NCI-H2107 (cell line): ENCODE measurements at places on chromosomes 12 and 14.

DNA sequence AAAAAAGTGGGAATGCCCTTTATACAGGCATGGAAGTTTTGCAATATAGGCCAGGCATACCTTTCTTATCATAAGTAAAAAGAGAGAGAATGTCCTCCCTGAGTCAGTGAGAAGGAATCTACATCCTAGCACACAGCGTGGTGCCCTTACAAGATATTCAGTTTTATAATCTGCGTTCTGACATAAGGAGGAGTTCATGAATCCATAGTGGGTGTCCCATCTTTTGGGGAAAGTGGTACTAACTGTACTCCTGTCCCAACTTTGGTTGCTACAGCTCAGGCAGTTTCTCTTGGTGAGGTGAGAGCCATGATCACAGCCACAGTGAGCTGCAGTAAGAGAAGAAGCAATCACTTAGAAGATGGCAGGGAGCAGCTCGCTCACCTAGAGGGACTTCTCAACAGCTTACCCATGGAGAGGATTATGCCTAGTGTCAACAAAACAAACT, 332.9 kb downstream of the BCAT1 start:
- no peak for DNase-seq

- DNase-seq: no peak
Observed at GRCh38 chr12:90974286-90974685, 19.3 kb upstream of the CCER1 start.

DNA sequence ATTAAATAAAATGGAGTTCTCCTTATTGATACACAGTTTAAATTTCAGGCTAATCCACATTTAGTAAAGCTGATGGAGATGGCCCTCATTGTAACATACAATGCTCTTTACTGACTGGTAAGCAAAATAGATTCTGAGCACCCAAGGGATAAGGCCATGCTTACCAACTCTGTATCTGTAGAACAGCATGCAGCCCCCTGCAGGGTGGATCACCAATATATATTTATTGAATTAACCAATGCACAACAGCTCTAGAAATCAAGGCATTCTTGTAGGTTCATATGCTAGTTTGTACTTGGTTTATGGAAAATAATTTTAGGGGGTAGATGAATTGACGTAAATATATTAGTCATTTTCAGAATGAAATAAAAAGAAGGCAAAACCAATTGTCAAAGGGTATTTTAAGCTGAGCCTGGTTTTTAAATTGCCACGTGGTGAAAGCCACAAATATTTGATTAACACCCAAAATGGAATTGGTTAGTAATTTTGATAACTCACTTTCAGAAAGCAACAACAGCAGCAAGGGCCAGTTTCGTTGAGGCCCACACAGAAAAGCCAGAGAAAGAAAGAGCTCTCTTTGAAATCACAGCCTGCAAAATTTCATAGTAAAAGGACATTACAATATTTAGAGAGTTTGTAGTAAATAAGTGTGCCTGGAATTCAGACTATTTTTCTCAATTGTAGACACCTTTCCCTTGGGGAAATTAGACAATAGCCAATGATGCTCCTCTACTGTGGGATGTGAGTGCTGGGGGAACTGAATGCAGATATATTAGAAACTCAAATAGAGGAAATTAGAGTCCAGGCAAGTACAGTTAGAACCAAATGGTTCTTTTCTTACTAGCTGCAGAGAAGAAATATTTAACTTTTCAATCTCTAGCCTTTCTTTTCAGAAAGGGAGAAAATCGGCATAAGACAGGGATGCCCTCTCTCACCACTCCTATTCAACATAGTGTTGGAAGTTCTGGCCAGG, 216.2 kb upstream of the ABCD2 start:
- DNase-seq: no peak

DNA sequence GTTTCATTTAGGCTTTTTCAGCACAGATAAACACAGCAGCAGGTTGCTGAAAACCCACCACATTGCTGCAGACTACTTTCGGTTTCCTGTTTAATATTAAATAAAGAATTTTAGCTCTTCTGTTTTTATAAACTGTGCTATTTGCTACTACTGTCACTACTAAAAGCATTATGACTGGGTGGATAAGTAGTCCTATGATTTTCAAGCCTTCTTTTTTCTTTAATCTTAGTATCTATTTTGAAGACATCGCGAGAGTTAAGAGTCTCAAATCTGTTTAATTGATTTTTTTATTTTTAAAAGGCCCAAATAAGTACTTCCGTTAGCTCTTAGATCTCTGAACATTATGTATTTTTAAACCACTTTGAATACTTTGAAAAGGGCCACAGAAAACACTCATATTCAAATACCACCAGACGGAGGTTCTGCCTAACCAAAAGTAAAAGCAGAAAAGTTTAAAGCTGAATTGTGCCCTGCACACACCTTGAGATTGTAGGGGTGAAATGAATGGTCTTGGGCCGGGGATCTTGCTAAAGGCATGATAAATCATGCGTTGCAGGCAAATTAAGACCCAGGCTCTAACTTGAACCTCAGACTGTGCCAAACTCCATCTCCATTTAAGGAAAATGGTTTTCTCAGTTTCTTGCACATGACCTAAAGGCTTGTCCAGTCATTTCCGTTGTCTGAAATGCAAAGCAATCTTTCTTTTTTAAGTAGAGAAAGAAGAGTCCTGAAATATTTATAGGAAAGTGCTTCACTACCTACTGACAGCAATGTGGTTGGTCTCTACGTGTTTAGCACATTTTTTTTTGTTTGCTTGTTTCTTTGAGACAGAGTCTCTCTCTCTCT, 13.6 kb upstream of the FOXN3 start:
- no peak for DNase-seq

- DNase-seq: no peak
Observed at GRCh38 chr14:98185036-98185435, 1087.0 kb downstream of the BCL11B start.

- no peak for DNase-seq
Observed at GRCh38 chr12:40469736-40470135, 222.5 kb upstream of the CNTN1 start.

DNA sequence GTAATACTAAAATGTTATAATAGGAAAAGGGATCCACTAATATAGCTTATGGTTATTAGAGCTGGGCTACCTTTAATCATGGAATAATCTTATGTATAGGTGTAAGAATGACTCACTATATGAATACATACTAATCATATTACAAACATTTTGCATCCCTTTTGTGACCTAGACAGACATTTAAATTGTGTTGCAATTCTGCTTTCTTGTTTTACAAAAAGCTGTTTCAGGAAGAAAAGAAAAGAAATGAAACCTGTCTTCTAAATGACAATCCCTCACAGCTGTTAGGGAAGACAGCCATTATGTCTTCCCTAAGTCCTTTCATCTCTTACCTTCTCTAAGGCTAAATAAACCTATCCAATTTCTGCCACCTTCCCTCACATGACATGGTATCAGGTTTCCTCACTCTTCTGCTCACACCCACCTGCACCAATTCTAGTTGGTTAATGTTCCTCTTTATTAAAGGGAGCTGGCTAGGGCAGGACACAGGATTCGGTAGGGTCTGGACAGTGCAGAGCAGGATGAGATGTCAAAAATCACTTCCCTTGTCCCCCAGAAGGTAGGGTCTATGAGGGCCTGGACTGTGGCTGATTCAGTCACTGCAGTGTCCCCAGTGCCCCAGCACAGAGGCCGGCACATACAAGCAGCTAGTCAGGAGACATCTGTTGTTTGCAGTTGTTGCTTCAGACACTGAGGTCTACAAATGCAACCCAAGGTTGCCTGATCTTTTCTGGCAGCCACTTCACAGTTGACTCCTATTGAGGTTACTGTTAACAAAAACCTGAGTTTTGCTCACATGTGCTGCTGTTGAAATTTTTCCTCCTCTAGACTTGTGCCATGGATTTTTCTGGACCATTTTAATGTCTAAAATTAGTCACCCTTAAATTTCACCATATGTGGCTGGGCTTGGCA, 3.7 kb downstream of the DHRS7 start:
- DNase-seq: peak; percentile 80

- DNase-seq: no peak
Observed at GRCh38 chr14:80212023-80212397, 706 bp upstream of the DIO2 start.

DNA sequence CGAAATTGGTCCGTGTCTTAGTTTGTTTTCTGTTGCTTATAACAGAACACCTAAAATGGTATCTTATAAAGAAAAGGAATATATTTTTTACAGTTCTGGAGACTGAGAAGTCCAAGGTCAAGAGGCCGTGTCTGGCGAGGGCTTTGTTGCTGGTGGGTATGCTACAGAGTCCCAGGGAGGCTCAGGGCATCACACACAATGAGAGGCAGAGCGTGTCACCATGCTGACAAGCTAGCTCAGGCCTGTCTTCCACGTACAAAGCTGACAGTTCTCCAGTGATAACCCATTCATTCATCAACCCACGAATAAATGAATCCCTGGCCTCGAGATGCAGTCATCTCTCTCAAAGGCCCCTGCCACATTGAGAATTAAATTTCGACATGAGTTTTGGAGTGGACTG, 56.7 kb upstream of the AEBP2 start:
- no peak for DNase-seq

DNA sequence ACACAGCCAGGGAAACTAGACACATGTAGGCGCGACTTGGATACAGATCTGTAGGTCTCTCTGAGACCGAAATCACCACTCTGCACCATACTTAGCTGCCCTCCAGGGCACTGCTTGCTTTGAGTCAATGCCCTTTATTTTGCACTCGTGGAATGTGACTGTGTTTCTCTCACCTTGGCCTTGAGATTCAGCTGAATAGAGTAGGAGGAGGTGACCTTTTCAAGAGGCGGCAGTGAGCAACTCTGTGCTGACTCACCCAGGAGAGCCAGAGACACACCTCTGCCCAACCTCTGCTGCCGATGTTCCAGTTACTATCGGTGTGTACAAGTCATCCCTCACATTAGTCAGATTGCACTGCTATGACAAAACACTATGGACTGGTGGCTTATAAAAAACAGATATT, 583.4 kb downstream of the VRK1 start:
- DNase-seq: no peak

- no peak for DNase-seq
Observed at GRCh38 chr12:3606128-3606527, 115.1 kb downstream of the PRMT8 start.

DNA sequence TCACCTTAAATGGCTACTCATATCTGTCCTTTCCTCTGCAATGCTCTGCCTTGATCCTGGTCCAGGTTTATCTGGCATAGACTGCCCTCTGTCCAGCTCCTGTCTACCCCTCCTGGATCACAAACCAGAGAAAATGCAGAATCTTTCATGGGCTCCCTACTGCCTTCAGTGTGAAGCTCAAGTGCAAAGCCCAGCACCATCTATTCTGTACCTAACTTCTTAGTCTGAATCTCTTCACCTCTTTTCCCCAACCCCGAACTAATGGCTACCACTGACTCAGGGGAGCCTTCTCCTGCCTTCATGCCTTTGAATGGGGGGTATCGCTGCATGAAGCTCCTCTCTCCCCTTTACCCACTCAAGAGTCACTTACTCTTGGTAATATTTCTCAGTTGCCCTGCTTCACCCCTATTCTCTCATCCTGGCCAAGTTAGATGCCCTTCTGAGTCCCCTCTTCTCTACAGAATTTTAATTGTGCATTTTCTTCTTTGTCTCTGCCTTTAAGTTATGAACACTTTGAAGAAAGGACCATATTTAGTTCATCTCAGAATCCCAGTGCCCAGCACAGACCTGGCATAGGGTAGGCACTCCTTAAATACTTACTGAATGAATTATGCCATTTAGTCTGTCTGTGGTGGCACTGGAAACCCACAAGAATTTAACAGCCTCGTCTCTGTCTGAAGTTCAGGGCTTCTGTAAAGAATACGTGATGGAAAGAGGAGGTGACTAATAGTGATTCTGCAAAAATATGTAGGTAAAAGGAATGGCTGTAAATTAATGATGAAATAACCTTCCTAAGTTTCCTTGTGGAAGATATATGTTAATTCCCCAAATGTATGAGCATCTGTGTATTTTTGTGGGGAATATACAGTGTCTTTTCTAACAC, 191.3 kb upstream of the AMIGO2 start:
- no peak for DNase-seq

DNA sequence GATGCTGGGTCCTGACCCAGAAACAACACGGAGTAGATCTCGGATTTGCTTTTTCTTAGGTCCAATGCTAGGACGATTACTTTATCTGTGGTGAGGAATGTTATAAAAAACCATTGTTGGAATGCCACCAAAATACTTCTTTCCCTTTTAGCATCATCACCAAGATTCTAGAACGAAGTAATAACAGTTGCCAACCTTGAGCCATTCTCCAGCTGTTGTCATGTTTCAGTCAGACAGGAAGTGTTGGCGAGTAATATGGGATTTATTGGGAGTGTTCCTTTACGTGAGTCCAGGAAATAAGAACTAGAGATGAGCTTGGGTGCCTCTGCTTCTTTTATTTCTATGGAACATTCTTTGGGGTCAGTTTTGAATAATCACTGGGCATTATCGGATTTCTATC, 892.9 kb downstream of the DIO2 start:
- no peak for DNase-seq

DNA sequence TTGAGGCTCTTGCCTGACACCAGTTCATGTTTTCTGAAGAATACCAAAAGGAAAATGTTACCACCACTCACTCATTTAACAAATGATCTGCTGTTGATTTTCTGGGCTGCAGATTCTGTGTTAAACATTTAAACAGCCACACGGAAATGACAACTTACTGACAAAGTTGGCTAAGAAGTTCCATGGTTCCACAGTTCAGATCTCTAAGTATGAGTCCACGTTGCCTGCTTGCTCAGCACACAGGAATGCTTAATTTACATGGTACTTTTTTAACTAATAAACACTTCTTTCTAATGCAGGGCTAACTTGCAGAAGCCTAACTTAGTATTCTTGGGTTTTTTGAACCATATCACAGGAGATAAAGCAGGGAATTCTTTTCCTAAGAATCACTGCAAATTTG, 34.7 kb downstream of the PTGER2 start:
- DNase-seq: no peak

GRCh38 chr12:42444192-42444943, 118.4 kb downstream of the PPHLN1 start:
- no peak for DNase-seq

DNA sequence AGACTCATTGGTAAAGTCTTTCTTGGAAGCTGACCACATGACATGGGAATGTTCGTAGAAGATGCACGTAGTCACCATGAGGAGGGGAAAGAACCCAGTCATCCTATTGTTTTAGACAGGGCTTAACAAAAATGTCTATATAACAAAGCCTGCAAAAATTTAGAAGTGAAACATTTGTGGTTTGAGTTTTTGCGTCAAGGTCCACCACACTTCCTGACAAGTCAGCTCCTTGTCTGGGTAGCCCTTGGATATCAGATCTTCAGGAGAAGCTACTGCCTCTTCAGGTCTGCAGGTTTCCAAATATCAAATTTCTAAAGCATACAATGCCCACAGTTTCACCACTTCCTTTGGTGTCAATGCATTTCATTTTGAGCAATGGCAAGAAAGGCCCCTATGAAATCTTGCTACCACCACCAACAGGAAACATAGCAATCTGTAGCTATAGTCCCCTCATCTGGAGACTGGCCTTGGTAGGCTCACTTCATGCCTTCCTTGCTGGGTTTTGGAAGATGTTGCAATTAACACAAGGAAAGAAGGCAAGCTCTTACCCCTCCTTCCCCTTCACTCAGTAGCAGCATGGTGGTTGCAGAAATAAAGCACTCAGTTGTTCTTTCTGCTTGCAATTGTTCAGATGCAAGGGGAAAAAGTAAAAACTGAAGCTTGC, 235.2 kb downstream of the PCNX1 start:
- no peak for DNase-seq
